ENCODE measurements at places on chromosomes 3 and 15. TPM values are rescaled to one million over a fixed set of nuclear protein-coding genes. Genes with fewer than 3 reads are reported as not detected.

TUSC7 gene
- not detected for total RNA-seq

SLCO3A1 gene
- total RNA-seq, result 13.2 TPM

GRCh38 chr15:62069551-62069950, 2.8 kb downstream of the C2CD4A start:
- no peak for DNase-seq

GPR62 gene
- not detected for total RNA-seq

ERICH6 gene
- not detected for total RNA-seq

SENP8 gene
- 1.1 TPM for total RNA-seq

DNA sequence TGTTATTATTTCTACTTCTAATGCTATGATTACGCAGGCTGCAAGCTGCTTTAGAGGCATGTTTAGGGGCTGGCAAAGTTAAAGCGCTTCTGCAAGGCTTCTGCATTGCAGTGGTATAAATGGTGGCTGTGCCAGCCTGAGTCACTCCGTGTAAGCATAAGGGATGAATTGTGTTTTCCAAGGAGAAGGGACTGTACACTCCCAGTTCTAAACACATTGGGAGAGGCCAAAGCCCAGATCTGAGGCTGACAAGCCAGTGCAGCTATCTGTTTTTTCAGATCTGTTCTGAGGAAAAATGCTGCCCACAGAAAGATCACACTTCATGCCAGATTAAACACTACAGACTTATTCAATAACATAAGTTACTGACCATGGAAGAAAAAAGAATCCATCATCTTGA, 83.8 kb downstream of the PRICKLE2 start:
- no peak for DNase-seq

DNA sequence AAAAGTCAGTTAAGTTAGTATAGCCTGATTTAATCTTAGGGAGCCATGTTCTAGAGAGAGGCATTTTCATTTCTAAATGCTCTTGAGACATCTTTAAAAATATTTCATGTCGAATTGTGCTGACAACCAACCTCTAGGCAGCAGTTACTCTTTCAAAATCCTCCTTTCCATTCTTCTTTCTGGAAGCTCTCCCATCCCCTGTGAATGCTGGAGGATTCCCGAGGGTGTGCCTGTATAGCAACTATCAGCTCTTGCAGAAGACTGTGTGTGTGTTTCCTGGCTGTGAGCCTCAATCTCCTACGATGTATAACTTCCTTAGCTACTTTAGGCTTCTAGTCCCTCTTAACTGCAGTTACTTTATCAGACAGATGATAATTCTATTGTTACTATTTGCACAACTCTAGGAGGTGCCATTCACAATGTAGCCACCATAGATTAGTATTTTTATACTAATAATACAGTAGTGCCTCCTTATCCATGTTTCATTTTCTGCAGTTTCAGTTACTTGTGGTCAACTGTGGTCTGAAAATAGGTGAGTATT, 250.3 kb downstream of the EDEM1 start:
- DNase-seq, result no peak

GRCh38 chr15:43763819-43764446, 12.8 kb downstream of the ELL3 start:
- DNase-seq, result no peak

SLC2A2 gene
- total RNA-seq, result not detected

DNA sequence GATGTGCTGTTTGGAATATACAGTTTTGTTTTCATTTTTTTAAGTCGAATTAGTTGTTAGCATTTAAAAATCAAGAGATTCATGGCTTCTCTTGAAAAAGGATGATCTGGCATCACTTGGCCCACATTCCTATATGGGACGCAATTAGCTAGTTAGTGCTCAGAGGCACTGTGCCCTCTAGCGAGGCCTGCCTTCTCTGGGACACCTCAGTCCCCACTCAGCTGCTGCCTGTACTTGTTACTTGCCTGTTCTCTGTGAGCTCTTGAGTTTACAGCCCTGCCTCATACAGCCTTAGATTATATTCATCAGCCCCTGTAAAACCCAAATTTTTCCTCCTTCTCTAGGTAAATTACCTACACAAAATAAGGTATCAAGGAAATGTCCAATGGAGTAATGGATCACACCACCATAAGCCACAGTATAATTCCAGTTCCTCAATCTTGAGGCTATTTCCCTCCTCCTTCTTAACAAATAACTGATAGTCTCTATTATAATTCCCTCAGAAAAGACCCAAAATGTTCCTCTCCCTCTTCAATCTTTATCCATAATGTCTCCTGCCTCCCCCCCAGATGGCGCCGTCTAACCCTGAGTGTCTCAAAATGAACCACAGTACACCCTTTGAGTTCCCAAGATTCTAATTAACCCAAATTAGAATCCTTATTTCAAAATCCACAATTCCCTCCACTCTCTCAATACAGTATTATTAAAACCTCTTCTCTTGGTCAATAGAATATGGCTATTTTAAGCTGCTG, 2.7 kb downstream of the ZMAT3 start:
- DNase-seq, result no peak

- DNase-seq, result no peak
Observed at GRCh38 chr3:24254649-24255048, 240.0 kb downstream of the THRB start.

GRCh38 chr3:23071296-23071695, 131.8 kb upstream of the UBE2E2 start:
- no peak for DNase-seq

DNA sequence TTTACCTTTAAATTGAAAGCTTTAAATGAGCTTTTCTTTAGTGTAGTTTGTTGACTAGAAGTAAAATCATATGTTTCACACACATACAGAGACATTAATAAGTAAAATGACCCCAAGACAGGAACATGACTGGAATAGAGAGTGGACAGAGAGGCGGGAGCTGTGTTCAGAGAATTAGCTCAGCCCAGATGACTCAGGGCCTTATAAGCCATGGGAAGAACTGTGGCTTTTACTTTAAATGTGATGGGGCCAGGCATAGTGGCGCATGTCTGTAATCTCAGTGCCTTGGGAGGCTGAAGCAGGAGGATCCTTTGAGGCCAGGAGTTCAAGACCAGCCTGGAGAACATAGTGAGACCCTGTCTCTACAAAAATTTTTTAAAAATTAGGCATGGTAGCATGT, 26.7 kb downstream of the SACM1L start:
- DNase-seq, result no peak

CACNA1D gene
- total RNA-seq, result 1.8 TPM

GRCh38 chr3:10822708-10823515, 6.9 kb downstream of the SLC6A11 start:
- no peak for DNase-seq

TUBGCP4 gene
- total RNA-seq, result 12.9 TPM

CDCP1 gene
- 10.9 TPM for total RNA-seq

TLR9 gene
- 0.19 TPM for total RNA-seq

GRCh38 chr3:12073106-12073505, 68.9 kb downstream of the SYN2 start:
- no peak for DNase-seq

DNA sequence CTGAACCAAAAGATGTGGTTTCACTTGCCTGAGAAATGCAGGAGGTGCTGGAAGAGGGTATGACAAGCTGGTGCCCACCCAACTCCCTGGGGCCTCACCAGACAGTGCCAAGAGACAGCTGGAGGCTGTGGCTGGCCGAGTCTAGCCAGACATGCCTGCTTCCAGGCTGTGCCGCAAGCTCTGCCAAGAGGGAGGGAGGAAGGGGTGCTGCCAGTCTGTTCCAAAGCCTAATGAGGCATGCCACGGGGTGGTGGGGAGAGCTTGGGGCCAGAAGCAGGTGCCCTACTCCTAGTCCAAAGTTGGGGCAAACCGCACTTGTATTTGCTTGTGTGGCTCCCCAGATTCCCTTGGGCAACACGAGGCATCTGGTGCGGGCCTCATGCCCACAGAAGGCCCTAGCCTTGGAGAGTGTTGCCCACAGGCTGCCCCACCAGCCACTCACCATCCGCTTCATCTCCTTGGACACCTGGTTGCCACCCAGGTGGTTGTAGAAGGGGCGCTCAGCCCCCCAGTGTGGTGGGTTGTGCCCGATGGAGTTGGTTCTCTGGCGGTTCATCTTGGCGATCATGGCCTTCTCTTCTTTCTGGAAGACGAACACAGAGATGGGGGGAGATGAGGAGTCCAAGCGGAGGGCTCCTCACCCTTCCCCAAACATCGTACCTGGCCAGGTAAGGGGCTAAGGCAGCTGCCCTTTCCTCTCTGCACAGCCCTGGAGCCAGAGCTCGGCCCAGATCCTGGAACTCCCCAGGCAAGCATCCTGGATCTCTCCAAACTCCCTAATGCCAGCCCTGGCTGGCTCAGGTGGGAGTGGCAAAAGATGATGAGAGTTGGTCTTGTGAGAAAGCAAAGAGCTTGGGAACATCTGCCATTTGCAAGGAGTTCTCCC, 123.4 kb downstream of the SEC22A start:
- DNase-seq, result no peak

DNA sequence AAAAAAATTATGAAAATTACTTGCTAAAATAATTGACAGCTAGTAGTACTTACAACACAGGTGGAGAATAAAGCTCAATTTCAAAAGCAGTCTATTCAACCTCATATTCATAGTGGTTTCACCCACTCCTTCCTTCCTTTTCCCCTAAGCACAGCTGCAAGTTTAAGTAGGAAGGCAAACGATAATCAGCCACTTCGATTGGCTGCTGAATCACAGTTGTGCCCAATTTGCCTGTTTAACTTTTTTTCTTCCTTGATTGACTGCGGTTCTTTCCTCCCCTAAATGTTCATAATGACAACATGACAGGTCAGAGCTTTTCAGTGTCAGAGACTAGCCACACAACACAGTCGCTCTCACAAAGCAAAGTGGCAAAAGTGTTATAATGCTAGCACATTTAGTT, 468.0 kb upstream of the GBE1 start:
- no peak for DNase-seq

PLSCR5 gene
- total RNA-seq, result not detected

DNA sequence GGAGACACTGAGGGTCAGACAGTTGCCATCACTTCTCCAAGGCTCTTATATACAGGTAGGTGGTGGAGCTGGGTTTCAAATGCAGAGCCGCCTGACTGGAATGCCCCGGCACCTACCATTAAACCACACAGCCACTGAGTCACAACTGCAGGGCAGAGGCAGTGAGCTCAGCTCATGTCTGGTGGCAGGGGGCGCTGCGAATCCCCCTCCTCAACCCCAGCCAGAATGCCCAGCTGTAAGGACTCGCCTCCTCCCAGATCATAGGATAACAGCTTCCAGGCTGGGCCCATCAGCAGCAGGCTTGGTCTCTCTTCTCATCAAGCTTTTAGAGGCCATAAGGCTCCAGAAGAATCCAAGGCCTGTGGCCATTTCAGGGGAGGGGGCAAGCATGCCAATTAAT, 26.4 kb downstream of the ADCY5 start:
- DNase-seq, result no peak

GRCh38 chr15:51267051-51267702, 71.2 kb downstream of the CYP19A1 start:
- no peak for DNase-seq

ARRDC4 gene
- total RNA-seq, result 20.9 TPM

DNA sequence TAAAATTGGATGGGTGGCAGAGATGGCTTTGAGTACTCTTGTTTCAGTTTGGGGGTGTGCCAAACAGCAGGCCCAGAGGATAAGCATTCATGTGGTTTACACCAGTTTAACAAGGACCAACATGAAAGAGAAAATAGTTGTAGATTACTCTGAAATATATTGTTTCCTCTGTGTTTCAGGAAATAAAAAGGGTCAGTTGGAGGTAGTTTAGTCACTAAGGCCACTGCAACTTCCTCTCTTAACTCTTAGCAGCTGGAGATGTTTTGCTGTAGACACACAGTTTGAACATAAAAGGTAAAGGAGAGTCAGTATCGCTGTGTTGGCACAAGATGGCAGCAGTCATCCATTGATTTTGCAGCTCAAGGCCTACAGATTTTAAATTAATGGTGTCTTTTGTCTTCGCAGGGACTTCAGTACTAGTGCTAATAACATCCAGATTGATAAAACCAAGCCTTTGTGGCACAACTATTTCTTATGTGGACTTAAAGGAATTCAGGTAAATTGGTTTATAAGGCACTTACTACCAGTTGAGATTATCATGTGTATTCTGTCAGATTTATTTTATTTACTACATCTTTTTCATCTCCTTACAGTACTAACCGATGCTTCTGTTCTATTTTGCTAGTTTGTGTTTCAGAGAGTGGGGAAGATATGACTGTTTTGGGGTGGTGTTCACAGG, 65.5 kb downstream of the GALK2 start:
- no peak for DNase-seq

NANOGP8 gene
- total RNA-seq, result 0.65 TPM

GRCh38 chr15:67349634-67350033, 95.0 kb downstream of the IQCH start:
- no peak for DNase-seq

Measured in omental fat pad (tissue), 4 donors.